ENCODE measurements at places on chromosomes 7 and 10.

- DNase-seq, result no peak
Measured at GRCh38 chr7:28705350-28705749, 252.8 kb downstream of the TRIL start.

GRCh38 chr7:14761510-14762296 is 140.8 kb downstream of the DGKB start:
- DNase-seq, result peak; percentile 77

- no peak for DNase-seq
Measured at GRCh38 chr10:79181698-79182521, 113.1 kb downstream of the ZMIZ1 start.

DNA sequence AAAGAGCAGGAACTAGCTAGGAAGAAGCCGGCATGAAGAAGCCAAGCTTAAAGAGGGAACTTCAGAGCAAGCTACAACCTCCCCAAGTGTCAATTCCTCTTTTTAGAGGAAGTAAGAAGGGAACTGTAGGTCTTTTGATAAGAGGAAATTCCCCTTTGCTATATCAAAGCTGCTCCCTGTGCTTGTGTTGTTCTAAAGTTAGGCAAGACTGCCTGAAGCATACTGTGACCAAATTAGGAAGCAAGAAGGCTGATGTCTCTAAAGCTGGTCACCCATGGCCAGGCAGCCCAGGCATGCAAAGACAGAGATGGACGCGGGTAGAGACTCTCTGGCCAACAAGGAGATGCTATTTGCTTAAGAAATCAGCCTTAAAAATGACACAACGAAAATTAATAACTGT is 87.9 kb downstream of the RNF216 start:
- no peak for DNase-seq

DNA sequence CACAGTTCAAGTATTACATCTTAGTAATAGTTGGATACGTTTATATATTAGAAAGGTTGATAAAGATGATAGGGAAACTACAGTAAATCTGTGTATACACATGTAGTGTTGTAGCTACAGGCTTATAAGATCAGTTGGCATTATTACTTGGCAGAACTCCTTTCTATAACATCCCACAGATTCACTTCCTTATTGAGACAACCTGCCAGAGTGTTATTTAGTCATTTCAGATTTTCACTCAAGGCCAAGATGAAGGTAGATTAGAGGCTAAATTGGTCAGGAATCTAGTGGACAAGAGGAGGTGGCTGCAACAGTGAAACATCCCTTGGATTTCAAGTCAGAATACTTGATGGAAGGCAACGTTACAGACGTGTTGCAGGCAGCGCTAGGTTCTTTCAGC is 63.0 kb downstream of the PAPSS2 start:
- DNase-seq, result no peak

GRCh38 chr7:70334295-70334694 is 736.0 kb downstream of the AUTS2 start:
- no peak for DNase-seq

GRCh38 chr10:78960316-78960800 is 108.4 kb upstream of the ZMIZ1 start:
- peak; percentile 53 for DNase-seq

DNA sequence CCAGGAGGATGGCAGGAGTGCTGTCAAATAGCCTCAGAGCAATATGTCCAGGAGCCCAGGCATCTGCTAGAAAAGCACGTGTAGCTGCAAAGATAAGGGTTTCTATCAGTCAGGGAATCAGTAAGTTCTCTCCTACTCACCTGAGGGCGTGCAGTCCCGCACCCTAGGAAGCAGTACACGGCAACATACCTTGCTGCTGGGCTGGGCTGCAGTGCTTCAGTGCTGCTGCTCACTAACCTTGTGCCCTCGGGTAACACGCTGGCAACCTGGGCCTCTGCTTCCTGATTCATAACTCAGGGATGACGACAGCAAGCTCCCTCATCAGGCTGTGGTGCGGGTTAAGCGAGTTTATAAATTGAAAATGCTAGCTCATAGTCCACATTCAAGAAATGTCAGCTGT is 29.5 kb upstream of the CCNY start:
- DNase-seq, result peak; percentile 6

DNA sequence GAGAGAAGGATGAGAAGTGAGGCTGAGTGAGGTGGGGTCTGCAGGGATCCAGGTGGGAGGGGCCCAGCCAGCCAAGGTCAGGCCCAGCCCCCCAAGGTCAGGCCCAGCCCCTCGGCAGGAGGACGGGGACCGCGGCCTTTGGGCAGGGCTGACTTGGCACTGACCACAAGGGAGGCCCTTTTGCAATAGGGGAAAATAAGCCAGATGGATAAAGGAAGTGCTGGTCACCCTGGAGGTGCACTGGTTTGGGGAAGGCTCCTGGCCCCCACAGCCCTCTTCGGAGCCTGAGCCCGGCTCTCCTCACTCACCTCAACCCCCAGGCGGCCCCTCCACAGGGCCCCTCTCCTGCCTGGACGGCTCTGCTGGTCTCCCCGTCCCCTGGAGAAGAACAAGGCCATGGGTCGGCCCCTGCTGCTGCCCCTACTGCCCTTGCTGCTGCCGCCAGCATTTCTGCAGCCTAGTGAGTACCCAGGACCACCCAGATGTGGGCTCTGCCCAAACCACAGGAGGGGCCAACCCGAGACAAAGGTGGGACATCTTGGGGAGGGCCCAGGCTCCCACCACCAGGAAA is at the start of gene PILRA:
Gene PILRA (plus strand): TSS at position 227 of the 571 bp plus-strand sequence. CDS start 170 bp downstream, at position 397.
- no peak for DNase-seq

DNA sequence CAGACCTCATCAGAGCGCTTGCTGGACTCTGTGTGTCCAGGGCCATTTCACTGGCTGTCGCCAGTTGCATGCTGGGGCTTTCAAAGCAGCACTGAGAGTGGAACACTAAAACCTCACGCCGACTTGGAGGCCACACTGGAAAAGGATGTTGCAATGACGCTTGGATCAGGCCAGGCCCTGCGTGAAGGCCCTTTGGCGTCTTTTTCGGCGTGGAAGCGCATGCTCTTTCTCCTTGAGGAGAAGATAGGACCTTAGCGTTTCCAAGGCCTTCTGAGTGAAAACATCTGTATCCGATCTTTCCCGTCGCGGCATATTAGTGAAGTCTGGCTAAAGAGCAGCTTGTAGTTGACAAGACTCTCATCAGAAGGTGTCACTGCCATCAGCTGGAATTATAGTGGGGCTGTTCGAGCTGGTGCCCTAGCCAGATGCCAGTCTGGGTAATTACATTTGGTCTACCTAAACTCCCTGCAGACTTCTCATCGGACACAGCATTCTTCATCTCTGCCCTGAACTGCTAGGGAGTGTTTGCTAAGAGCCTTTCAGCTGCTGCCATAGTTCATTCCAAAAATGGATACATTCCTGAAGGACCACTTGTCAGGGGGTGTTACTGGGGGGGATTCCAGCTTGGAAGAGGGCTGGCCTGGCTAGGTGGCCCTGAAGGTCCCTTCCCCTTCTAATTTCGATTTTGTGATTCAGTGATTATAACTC is 167.7 kb upstream of the TCF7L2 start:
- DNase-seq, result no peak

Data from head of caudate nucleus (tissue), 42 donors.